ENCODE measurements at places on chromosomes 2 and 18. TPM values are rescaled to one million over a fixed set of nuclear protein-coding genes. Genes with fewer than 3 reads are reported as not detected.

DNA sequence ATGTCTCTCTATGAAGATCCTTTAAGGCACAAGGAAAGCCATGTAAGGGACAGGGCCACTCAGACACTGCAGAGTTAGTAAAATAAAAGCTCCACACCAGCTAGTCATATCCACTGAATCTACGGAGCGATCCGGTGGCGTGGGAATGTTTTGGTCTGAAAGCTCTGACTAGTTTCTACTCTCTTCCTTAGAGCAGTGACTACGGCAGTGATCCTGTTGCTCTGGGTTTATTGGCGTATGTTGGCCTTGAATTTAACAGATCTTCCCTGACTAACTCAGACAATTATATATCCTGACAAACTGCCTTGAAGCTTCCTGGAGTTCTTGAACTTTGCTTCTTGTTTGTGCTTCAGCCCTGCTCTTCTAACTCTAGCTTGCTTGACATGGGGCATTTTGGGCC, 115.3 kb upstream of the FZD5 start:
- no peak for DNase-seq

GRCh38 chr2:30641765-30642345, 165.4 kb downstream of the CAPN13 start:
- DNase-seq = no peak

DNA sequence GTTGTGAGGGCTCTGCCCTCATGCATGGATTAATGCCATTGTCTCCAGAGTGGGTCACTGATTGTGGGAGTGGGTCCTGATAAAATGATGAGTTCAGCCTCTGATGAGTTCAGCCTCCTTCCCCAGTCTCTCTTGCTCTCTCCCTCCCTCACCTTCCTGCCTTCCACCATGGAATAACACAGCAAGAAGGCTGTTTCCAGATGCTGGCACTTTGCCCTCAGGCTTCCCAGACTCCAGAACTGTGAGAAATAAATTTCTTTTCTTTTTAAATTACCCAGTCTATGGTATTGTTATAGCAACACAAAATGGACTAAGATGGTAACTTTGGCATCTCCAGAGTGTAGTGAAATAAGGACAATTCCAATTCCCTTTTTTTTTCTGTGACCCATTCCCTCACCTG, 47.1 kb upstream of the MAP4K3 start:
- DNase-seq = no peak

DNA sequence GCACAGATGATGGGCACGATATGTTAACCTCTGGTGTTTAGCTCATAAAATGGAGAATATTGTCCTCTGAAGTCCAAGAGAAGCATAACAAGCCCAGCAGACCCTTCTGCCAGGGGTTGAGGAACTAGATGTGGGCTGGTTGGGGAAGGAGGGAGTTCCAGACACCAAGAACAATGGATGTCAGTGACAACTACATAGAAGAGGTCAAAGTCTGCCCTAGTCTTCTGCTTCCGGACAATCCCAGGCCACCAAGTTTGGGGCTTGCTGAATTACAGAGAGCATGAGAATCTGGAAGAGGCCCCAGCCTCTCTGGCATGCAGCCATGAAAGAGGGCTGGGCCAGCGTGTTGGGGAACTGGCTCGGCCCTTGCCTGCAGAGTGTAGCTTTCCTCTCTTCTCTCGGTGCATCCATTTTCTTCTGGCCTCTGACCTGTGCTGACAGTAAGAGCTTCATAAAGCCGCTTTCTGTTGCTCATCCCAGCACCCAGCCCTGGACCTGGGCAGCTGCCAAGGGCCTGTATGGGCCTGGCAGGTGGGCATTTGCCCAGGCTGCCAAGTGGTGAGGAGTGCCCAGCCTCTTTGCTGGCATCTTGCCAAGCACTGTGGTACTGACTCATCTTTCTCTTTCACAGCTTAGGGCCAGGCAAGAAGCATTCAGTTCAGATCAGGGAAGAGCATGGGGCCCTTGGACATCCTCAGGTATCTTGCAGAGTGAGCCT, 14.6 kb upstream of the LAPTM4A start:
- DNase-seq = peak; percentile 97

OTX1 gene
- polyA plus RNA-seq = 0.54 TPM

DNA sequence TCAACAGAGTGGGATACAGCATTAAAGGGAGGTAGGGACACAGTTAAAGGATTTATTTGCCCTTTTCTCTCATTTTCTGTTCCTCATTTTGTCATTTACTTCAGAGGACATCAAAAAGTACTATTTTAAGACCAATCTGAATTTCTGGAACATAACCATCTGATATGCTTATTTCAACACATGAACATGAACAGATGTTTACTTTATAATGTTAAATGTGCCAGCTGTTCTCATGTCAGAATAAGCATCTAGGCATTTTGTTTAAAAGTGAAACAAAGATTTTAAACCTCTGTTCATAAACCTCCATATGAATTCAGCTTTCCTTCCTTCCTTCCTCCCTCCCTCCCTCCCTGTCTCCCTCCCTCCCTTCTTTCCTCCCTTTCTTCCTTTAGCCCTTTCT, 677.7 kb downstream of the CNTNAP5 start:
- no peak for DNase-seq

GRCh38 chr18:8943900-8944870, 158.3 kb upstream of the NDUFV2 start:
- DNase-seq = no peak

DNA sequence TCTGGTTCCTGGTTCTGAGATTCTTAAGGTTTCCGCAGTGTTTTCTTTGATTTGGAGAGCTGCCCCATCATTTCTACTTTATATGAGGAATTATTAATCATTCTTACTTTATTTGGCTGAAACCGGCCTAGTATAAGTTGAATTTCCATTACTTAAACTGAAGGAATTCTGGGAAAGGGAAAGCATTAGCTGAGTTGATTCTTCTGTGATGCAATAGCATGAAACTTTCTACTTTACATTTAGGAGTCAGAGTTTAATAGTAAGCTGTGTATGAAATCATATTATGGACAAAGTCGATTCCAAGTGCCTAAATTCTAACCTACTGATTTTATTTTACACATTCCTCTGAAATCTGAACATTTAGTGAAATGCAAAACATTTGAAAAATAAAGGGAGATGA, 1269.7 kb upstream of the ZEB2 start:
- no peak for DNase-seq

Measured in keratinocyte (primary cell).